ENCODE measurements at places on chromosomes 11 and 22.

DNA sequence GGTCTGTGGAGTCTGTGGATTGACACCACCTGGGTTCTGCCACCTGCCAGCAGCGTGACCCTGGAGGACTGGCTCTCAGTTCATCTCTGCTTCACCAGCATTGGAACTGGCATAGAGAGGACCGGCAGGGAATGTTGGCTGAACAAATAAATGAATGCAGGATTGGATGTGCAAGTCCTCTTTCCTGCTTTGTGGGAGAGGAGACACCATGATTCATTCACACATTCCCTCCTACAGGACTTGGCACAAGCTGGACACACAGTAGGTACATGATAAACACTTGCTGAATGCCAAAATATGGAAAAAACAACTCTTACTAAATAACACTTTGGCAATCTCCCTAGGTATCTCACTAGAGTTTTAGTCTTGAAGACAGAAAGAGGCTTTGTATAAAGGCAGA, 116.6 kb upstream of the NARS2 start:
- no peak for DNase-seq

DNA sequence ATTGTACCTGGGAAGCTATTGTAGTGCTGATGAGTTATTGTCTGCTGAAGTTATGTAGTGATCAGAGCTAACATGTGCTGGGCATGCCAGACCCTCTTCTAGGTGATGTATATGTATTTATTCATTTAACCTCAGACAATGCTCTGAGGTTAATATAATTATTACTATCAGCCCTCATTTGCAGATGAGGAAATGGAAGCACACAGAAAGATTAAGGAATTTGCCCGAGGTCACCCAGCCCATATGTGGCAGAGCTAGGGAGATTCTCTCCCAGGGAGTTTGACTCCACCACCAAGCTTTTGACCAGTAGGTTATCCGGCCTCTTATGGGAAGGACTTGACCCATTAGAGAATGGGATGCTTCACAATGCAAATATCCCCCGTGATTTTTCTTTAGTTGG, 114.2 kb upstream of the NAV2 start:
- DNase-seq: no peak

DNA sequence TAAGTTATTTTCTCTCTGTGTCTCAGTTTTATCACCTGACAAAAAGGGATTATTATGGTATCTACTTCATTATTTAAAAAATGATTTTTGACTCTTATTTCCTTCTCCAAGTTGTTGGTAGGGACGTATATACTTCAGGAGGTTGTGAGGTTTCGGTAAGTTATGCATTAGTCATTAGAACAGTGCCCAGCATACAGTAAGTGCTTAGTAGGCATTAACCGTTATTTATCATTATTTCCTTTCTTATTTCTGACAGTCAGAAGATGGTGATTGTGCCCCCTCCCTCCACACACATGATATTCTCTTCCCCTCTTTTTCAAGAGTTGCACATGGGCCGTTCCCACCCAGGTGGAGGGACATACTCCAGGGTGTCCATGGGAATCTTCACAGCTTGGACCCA, 36.1 kb downstream of the SLCO2B1 start:
- DNase-seq: no peak

DNA sequence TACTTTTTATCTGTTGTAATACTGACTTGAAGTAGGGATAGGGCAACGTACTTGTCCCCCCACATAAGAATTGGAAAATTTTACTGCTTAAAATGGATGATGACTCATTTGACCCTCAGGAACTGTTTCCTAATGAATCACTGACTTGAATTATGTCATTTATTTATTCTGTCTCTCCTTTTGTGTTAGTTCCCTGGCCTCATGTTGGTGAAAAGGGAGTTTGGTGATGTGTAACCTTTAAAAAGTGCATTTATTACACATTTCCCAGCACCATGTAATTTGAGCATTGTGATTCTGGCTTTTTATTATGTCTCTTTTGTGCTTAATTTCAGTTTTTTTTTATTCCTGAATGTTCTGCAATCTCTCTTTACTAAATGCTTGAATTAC, 20.3 kb upstream of the PGM2L1 start:
- DNase-seq: peak; percentile 57

DNA sequence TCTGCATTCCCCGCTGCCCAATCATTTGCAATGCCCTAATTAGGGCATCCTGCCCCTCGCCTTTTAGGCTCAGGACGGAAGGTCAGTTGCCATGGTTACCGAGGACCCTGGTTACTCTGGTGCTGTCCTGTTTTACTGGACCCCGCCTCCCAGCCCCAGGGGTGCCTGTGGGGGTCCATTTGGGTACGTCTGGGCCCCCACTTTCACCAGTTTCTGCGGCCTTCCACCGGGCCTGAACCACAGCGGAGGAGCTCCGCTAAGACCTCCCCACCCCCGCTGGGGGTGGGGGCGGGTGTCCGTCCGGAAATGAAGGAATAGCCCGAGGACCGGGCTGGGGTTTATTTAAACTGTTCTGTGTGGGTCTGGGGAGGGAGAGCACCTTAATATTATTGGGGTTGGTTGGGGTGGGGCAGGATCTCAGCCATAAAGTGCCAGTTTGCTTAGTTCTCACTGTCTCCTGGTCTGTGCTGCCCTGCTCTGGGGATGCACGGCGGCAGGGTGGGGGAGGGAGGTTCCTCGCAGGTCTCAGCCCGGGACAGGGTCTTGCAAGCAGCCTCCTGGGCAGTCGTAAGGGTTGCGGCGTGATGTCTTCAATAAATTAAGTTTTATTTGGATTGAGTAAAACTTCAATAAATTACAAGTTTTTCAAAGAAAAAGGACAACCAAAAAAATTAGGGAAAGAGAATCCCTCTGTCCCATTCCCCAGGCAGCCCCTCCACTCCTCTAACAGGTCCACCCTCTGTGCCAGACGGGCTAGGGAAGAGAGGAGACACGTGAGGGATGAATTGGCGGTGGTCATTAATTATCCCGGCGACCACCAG, 5.3 kb downstream of the PHOX2A start:
- DNase-seq: no peak

DNA sequence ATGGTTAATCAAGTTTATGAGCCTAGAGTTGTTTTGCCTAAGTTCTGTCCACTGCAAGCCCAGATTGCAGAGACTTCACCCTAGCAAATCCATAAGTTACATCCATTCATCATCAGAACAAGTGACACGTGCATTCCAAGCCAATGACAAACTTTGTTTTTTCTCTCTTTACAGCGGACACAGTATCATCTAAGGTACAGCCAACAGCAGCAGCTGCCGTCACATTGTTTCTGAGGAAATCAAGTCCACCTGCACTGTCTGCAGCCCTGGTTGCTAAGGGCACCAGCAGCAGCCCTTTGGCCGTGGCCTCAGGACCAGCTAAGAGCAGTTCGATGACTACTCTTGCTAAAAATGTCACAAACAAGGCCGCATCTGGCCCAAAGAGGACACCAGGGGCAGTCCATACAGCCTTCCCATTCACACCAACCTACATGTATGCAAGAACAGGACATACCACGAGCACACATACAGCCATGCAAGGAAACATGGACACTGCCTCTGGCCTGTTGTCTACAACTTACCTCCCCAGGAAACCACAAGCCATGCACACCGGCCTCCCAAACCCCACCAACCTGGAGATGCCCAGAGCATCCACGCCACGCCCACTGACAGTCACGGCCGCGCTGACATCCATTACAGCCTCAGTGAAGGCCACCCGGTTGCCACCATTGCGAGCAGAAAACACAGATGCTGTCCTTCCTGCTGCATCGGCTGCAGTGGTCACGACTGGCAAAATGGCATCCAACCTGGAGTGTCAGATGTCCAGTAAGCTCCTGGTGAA, 155.8 kb downstream of the C11orf91 start:
- no peak for DNase-seq

DNA sequence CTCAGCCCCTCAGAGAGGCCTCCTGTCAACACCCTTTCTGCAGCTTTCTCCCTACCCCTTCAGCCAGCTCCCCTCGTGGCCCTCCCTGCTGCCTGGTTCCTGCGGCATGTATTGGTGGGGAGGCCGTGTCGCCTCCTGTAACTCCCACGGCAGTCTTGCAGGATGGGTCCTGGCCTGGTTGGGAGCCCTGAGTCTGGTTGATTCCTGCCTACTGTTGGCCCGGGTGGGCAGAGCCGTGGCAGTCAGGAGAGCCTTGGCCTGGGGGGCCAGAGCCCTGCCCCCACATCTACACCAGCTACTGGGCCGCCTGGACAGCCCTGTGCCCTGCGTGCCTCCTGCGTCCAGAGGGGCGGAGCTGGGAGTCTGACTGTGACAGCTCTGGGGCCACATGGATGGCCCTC, 30.3 kb upstream of the GRAMD4 start:
- no peak for DNase-seq

DNA sequence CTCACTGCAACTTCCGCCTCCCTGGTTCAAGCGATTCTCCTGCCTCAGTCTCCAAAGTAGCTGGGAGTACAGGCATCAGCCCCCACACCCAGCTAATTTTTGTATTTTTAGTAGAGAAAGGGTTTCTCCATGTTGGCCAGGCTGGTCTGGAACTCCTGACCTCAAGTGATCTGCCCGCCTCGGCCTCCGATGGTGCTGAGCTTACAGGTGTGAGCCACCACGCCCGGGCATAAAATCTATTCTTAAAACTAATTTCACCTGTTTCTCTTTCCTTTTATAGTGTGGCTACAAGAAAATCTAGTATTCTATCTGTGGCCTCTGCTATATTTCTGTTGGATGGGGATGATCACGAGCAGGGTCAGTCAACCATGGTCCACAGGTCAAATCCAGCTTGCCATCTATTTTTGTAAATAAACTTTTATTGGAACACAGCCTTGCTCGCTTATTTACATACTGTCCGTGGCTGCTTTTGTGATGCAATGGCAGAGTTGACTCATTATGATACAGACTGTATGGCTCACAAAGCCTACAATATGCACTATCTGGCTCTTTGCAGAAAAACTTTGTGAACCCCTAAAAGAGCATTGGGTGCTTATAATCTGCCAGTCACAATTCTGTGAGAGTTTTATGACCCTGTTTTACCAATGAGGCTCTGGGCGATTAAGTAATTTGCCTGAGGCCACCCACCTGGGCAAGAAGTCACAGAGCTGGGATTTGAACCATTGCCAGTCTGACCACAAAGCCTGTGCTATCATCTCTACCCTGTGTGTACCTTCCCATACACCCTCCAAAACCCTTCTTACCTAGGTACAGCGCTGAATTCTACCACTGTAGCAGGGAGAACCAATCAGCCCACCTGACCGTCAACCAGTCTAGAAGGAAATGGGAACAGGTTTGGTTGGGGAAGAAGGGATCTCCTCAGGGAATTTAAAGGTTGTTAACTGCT, 28.3 kb downstream of the SLC1A2 start:
- DNase-seq: peak; percentile 55

DNA sequence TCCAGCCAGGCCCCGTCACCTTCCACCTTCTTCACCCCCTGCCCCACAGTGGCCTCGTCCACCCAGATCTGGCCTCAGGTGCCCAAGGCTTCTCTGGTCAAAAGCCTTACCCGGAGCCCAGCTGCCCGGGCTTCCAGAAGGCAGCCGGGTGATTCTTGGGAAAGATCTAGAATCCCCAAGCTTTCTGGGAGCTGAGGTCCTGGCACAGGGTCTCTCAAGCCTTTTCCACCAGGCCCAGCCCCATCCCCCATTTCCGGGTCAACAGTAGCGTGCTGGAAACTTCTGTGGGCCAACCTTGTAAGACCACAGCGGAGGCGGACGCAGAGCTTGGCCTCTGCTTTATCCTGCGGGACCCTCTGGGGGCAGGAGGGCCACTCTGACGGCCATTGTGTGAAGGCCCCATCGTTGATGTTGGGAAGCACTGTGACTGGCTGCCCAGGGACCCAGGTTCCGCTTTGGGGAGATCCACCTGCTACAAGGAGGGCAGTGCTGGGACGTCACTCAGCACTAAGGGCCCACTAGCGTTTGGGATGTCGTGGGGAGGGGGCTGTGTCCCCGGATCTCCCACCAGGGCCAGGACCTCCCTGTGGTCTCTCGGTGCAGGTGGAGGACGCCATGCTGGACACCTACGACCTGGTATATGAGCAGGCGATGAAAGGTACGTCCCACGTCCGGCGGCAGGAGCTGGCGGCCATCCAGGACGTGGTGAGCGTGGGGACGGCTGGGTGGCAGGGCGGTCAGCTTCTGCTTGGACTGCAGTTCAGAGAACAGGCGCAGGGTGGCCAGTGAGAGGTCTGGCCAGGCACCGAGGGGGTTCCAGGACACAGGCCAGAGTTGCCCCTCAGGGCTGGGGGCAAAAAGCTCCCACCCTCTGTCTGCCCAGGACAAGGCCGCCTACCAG, 11.5 kb downstream of the TSPAN32 start:
- DNase-seq: no peak

- no peak for DNase-seq
Observed at GRCh38 chr22:30994960-30995359, 25.9 kb downstream of the TUG1 start.

DNA sequence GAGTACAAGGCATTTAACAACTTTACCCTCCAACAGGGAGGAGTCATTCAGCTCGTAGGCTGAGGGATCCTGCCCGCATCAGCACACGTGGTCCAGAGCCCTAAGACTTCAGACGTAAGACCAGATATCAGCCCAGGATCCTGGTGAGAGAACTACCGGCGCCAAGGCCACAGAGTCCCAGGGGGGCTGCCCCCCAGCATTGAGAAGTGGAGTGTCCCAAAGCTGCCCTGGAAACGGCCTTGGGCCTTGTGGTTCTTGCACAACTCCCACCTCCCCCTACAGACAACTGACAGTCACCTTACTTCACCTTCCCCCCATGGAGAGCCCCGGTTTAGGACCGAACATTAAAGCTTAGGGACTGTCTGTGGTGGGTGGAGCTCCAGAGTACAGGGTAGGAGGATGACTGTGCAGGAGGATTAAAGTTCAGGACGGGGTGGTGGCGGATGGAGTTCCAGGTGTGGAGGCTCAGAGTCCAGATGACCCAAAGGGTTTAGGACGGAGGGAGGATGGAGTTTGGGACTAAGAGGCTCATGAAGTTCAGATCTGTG, 1.0 kb downstream of the C11orf91 start:
- no peak for DNase-seq

- DNase-seq: no peak
Observed at GRCh38 chr11:33543823-33544222, 156.8 kb downstream of the C11orf91 start.

DNA sequence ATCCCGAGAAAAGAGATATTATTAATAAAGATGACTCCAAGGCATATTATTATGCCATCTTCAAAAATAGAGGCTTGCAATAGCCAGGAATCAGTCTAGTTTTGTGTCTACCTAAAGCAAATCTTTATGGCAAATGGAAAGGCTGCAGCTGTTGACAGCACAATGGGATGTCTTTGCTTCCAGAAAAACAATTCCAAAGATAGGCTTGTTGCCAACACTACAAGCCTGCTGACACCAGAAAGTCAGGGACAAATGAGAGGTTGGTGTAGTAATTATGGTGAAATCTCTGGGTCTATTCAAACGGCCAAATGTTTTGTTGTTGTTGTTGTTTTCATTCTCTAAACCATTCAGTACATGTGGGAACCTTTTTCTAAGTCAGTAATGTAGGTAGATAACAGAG, 101.8 kb downstream of the LUZP2 start:
- DNase-seq: no peak

- DNase-seq: no peak
Observed at GRCh38 chr11:114612686-114613085, 17.1 kb upstream of the NXPE4 start.

- DNase-seq: no peak
Observed at GRCh38 chr11:125211191-125211947, 46.8 kb downstream of the PKNOX2 start.

GRCh38 chr11:126468102-126468521, 112.6 kb downstream of the ST3GAL4 start:
- DNase-seq: no peak

GRCh38 chr11:36465449-36466163, 44.5 kb downstream of the TRAF6 start:
- DNase-seq: no peak

GRCh38 chr11:2406451-2406850, 5.9 kb downstream of the TSSC4 start:
- DNase-seq: no peak
